Activated T-helper 1 cell treated with anti-CD3 and anti-CD28 coated beads, Interleukin-2, amount 50 U/mL, for 16 hours (primary cell): ENCODE measurements at places on chromosomes 6 and 20.

DNA sequence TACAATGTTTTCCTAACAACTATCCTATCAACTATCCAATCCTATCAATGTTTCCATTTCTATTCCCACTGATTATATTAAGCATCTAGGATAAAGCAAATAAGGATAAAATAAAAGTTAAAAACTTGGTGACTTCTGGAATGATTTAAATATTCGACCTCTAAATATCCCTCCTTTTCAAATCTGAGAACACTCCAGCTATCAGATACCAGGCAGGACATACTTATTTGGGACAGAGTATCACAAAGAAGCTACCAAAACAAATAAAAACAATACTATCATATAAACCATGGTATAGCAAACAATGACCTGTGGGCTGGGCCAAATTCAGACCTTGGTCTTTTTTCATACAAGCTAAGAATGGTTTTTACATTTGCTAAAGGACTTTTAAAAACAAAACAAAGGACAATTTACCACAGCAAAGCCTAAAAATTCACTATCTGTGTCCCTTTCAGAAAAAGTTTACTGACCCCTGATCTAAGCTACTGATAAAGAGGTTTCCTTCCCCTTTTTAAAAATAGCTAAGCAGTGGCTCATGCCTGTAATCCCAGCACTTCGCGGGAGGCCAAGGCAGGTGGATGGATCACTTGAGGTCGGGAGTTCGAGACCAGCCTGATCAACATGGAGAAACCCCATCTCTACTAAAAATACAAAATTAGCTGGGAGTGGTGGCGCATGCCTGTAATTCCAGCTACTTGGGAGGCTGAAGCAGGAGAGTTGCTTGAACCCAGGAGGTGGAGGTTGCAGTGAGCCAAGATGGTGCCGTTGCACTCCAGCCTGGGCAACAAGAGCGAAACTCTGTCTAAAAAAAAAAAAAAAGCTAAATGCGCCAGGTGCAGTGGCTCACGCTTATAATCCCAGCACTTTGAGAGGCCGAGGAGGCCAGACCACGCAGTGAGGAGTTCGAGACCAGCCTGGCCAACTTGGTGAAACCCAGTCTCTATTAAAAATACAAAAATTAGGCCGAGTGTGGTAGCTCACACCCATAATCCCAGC is 6.0 kb downstream of the NUP153 start:
- no peak for DNase-seq

- no peak for DNase-seq
These were observed 4.5 kb upstream of the RNGTT start for GRCh38 chr6:88967891-88968290.

DNA sequence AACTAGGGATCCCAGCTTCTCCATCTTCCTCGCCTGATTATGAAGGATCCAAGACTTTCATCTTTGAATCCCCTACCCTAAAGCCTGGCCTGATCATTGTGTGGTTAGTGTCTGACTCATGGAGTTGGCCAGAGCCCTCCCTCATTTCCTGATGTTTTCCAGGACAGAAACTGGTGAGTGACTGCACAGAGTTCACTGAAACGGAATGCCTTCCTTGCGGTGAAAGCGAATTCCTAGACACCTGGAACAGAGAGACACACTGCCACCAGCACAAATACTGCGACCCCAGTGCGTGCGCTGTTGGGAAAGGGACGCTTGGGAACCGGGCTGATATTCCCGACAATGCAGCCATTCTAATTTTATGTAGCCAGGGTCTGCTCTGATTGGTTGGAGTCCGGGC is 4.0 kb downstream of the CD40 start:
- DNase-seq = no peak

GRCh38 chr6:112799889-112800288 is 452.8 kb downstream of the RFPL4B start:
- no peak for DNase-seq

- no peak for DNase-seq
These were observed 158.2 kb upstream of the CHD6 start for GRCh38 chr20:41776421-41776820.

GRCh38 chr6:16157909-16158308 is 29.0 kb downstream of the MYLIP start:
- no peak for DNase-seq

DNA sequence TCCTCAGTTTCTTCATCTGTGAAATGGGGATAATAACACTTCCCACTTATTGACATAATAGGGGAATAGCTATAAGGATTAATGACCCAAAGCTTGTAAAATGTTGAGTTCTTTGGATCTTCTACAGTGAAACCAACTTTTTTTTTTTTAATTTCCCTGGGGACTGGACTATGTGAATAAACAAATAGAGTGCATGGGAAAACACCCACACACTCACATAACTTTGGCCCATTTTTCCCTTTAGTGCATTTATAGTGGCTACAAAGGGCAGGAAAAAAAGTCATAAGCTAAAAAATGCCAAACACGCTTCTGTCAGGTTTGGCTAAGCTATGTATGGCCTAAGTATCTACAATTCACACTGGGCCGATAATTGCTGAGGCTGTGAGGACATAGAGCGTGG is 406.2 kb upstream of the JAG1 start:
- no peak for DNase-seq

- DNase-seq = no peak
These were observed 46.9 kb downstream of the DACT2 start for GRCh38 chr6:168272415-168273325.

GRCh38 chr6:132598473-132598872 is 8.9 kb upstream of the TAAR5 start:
- DNase-seq = no peak

DNA sequence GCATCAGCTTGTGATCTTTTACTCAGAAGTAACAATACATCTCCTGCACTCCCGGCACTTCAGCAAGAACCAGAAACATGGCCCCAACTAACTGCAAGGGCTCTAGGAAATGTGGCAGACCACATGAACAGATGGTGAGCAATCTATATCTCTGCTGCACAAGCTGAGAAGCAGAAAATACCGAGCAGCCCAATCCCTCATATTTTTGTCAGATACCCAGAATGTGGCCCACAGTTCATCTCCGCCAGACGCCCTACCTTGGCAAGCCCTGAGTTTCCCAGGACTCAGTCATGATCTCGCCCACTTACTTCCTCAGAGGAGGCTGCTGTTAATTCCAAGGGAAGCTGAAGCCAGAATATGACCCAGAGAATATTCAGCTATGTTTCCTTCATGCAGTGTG is 63.1 kb upstream of the PHACTR1 start:
- DNase-seq = no peak

- DNase-seq = no peak
These were observed 279.1 kb upstream of the THEMIS start for GRCh38 chr6:128179876-128180438.

DNA sequence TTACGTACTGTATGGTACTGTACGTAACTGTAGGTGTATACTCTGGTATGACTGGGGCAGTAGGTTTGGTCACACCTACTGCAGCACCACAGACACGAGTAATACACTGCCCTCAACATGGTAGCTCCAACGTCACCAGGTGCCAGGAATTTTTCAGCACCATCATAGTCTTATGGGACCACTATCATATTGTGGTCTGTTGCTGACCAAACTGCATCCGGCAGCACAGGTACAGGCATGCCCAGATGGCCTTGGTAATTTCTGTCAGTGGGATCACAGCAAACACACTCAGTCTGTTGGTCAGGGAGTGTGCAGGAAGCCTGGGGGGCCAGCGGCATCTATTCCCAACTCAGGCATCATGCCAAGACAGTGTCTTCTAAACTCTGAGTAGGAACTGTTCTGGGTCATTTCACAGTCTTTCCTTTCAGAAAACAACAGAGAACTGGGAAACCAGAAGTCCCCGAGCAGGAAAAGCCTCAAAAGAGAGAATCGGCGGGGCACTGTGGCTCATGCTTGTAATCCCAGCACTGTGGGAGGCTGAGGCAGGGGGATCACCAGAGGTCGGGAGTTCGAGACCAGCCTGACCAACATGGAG is 5.8 kb downstream of the YTHDF1 start:
- DNase-seq = no peak

- no peak for DNase-seq
These were observed 1.6 kb upstream of the SYNCRIP start for GRCh38 chr6:85644279-85644762.

DNA sequence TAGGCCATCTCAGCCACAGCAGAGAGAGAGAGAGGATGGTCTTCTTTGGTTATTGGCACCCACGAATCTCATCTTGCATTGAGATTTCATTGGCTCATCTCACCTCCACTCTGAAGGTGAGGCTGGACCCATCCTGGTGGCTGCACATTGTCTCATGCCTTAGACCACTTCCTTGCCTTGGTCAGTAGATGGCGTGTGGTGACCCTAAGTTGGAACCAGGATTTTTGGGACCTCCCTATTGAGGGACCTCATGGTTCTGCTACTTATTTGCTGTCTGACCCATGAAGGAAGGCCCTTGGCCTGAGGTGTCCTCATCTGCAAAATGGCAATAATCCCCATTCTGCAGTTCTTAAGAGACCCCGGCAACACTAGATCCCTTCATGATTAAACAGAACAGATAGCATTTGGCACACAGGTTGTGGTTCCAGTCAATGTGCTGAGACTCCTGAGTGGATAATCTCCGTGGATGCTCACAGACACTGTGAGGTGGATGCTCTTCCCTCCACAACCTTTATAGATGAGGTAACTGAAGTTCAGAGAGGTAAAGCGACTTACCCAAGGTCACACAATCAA is 21.5 kb upstream of the AAR2 start:
- DNase-seq = no peak

DNA sequence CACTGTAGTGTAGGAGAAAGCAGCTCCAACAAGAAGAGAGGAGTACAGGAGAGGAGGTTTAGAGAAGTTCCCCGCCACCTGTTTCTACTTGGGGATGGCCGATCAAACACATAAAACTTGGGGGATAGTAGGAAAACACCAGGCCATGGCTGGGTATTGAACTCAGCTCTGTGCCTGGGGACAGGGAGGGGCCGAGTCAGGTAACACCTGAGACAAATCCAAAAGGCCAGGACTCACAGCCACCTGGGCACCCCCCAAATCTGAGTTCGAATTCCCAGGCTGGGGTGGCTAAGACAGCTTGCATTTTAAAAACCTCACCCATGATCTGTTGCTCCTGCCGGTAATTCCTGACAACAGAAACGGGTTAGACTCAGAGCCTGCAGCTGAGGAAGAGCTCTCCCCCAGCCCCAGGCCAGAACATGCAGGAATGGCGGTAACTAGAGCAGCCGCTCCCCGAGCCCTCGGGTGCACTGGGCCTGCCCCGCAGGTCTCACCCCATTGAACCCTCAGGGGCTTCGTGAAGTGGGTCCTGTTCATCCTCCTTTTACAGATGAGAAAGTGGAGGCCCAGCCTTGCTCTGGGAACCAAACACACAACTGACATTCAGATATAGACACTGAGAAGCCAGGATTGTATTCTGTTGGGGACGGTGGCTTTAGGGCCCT is 61.0 kb downstream of the TCP11 start:
- no peak for DNase-seq

DNA sequence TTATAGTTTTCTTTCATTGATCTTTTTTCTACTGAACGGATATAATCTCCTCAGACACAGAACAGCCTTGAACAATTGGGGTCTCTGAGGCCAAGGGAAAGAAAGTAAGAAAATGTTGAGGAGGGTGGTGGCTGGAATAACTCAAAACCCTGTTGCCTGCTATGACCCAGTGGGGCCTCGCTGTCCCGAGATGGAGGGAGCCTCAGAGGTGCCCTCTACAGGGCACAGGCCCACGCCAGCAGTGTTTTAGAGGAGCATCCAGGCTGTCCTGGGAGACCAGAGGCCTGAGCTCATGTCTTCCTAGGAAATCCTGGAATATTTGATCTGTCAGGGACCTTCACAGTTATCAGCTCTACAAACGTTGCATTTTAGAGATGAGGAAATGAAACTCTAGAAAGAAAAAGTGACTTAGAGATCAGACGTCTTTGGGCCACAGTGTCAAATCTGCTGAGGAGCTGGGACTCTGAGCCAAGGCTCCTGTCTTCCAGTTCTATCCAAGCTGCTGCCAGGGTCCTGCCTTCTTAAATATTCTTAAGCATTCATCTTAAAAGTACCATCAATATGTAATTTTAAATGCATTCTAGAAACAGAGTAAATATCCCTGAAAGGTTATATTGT is 26.3 kb downstream of the ALDH5A1 start:
- DNase-seq = no peak

- no peak for DNase-seq
These were observed 199.0 kb upstream of the KCNG1 start for GRCh38 chr20:51221791-51222408.

GRCh38 chr6:87731818-87732661 is 30.0 kb upstream of the AKIRIN2 start:
- no peak for DNase-seq

DNA sequence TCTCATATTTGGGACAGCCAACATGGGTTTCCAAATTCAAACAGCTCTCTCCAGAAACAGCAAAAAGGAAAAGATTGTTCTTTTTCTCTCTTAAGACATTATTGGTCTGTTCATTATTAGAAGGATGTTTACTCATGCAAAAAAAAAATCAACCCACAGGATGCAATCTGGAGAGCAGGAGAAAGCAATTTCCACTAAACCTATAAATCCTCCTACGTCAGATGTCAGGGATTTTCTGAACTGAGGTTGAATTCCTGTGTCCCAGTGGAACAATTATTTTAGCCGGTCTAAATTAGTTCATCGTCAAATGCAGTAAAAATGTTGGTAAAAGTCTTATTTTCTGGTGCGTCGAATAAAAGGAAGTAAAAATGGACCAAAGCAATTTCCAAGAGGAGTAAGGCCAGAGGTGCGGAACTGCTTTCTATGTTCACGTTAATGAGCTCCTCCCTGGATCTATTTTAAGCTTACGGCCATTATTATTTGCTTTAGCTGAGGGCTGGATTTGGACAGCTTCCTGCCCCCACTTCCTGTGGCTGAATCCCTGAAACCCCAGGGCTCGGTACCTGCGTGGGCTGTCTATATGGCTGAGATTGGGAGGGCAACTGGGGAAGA is at the start of gene GABRR1:
Gene GABRR1 (minus strand): TSS at position 60 of the 612 bp plus-strand sequence. CDS start 36 bp downstream, at position 24.
- no peak for DNase-seq

GRCh38 chr6:166058064-166058739 is 109.4 kb downstream of the TBXT start:
- no peak for DNase-seq

DNA sequence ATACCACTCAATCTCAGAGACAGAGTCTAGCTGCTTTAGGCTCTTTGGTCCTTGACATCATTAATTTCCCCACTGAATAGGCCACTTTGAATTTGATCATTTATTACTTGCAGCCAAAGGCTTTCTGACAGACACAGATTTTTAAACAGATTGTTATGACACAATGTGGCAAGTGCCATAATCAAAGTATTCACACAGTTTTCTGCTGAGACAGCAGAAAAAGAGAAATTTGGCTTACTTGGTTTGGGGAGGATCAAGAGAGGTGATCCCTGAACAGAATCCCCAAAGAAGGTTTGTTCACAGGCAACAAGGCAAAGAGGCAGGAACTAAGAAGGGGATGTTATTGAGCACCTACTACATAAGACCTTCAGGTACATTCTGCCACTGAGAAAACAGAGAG is 138.0 kb upstream of the TOP1 start:
- DNase-seq = no peak

GRCh38 chr6:13698715-13699114 is 12.9 kb downstream of the RANBP9 start:
- DNase-seq = no peak
